ENCODE measurements at places on chromosomes 11 and 22. TPM values are rescaled to one million over a fixed set of nuclear protein-coding genes. Genes with fewer than 3 reads are reported as not detected.

EXPH5 gene
- polyA plus RNA-seq, result 0.05 TPM

SMIM38 gene
- 0.13 TPM for polyA plus RNA-seq

OR51I1 gene
- not detected for polyA plus RNA-seq

- no peak overlapping the region for H3K27ac ChIP-seq
- H3K36me3 ChIP-seq, result no peaks in the 10 kb centered on the region
- no peaks in the 10 kb centered on the region for H3K4me1 ChIP-seq
Measured at GRCh38 chr11:48669146-48669545, 180.6 kb downstream of the OR4A47 start.

GRCh38 chr22:50282361-50283155, 12.4 kb upstream of the MAPK11 start:
- no peak overlapping the region for H3K4me3 ChIP-seq
- H3K4me1 ChIP-seq, result peaks cover 9% of the 10 kb centered on the region
- no peak for DNase-seq

GRCh38 chr11:31804312-31805036, 6.6 kb downstream of the PAX6 start:
- H3K4me3 ChIP-seq, result no peak overlapping the region
- peaks cover 100% of the 10 kb centered on the region for H3K27me3 ChIP-seq
- H3K36me3 ChIP-seq, result no peaks in the 10 kb centered on the region

- H3K27me3 ChIP-seq, result no peaks in the 10 kb centered on the region
- no peaks in the 10 kb centered on the region for H3K36me3 ChIP-seq
- no peak overlapping the region for H3K27ac ChIP-seq
- no peak for DNase-seq
- no peak overlapping the region for H3K4me3 ChIP-seq
Measured at GRCh38 chr11:92473736-92474135, 249.1 kb downstream of the FAT3 start.

GRCh38 chr22:29485448-29485847, 5.4 kb downstream of the NEFH start:
- H3K4me3 ChIP-seq, result no peak overlapping the region
- H3K27ac ChIP-seq, result no peak overlapping the region
- no peaks in the 10 kb centered on the region for H3K36me3 ChIP-seq

GRCh38 chr22:42635531-42635930, 4.9 kb downstream of the ATP5MGL start:
- no peak overlapping the region for H3K27ac ChIP-seq
- no peaks in the 10 kb centered on the region for H3K36me3 ChIP-seq
- H3K4me1 ChIP-seq, result no peaks in the 10 kb centered on the region
- H3K4me3 ChIP-seq, result no peak overlapping the region
- H3K27me3 ChIP-seq, result no peaks in the 10 kb centered on the region

DNA sequence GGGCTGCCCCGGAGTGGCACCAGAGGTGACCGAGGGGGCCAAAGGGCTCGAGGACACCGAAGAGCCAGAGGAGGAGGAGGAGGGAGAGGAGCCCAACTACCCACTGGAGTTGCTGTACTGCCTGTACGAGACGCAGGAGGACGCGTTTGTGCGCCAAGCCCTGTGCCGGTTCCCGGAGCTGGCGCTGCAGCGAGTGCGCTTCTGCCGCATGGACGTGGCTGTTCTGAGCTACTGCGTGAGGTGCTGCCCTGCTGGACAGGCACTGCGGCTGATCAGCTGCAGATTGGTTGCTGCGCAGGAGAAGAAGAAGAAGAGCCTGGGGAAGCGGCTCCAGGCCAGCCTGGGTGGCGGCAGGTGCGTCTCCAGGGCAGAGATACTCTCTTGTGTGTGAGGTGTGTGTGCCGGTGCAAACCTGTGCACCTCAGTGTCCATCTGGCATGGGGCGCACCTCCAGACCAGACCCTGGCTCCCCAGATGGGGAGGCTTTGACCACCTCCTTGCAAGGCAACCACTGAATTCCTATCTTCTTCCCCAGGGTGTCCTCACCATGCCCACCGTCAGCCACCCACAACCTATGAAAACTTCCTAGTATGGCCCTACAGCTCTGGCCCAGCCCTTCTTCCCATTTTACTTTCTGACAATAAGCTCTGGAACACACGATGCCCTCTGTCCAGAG, 3.4 kb downstream of the NLRP6 start:
- H3K27ac ChIP-seq, result no peak overlapping the region
- DNase-seq, result peak; percentile 32
- H3K27me3 ChIP-seq, result peaks cover 56% of the 10 kb centered on the region
- no peaks in the 10 kb centered on the region for H3K36me3 ChIP-seq

GRCh38 chr22:41885116-41885515, 29.8 kb downstream of the SHISA8 start:
- DNase-seq, result no peak
- H3K36me3 ChIP-seq, result peaks cover 9% of the 10 kb centered on the region
- H3K27me3 ChIP-seq, result no peaks in the 10 kb centered on the region

Data from SK-N-SH (cell line).